A549 treated with ZK216348 at 1 μM for 4 hours (cell line): ENCODE measurements at places on chromosomes 12 and 14. TPM values are rescaled to one million over a fixed set of nuclear protein-coding genes. Genes with fewer than 3 reads are reported as not detected.

LRP10 gene
- 47.8 to 93.1 TPM (median 76.8 TPM) in 5 replicates for total RNA-seq

MIP gene
- not detected in 5 replicates for total RNA-seq

C12orf50 gene
- not detected in 5 replicates for total RNA-seq

SMIM41 gene
- not detected in 5 replicates for total RNA-seq

GRIP1 gene
- 1.4 to 6.6 TPM (median 4.4 TPM) in 5 replicates for total RNA-seq

SMCO2 gene
- 0.18 to 0.36 TPM in 2 of 5 replicates, not detected in the others for total RNA-seq

PTGR2 gene
- 8.0 to 12.6 TPM (median 8.7 TPM) in 5 replicates for total RNA-seq

TRPV4 gene
- 0.07 to 0.18 TPM (median 0.09 TPM) in 5 replicates for total RNA-seq

SRRM4 gene
- not detected in 5 replicates for total RNA-seq

WBP11 gene
- 45.5 to 70.9 TPM (median 48.0 TPM) in 5 replicates for total RNA-seq

DEPDC4 gene
- total RNA-seq: 0.72 to 2.1 TPM (median 1.1 TPM) in 5 replicates

ADCK1 gene
- 5.1 to 6.2 TPM (median 5.7 TPM) in 5 replicates for total RNA-seq

POTEM gene
- total RNA-seq: not detected in 5 replicates

EFS gene
- total RNA-seq: not detected in 5 replicates

ESPL1 gene
- 10.5 to 24.6 TPM (median 22.1 TPM) in 5 replicates for total RNA-seq

C14orf180 gene
- total RNA-seq: not detected in 5 replicates

ELK3 gene
- 41.0 to 75.7 TPM (median 68.2 TPM) in 5 replicates for total RNA-seq

C2CD5 gene
- 9.7 to 14.1 TPM (median 13.5 TPM) in 5 replicates for total RNA-seq

MANSC4 gene
- total RNA-seq: not detected in 5 replicates

CMKLR1 gene
- total RNA-seq: not detected in 5 replicates

MGST1 gene
- 633 to 934 TPM (median 723 TPM) in 5 replicates for total RNA-seq

EIF5 gene
- 197 to 305 TPM (median 284 TPM) in 5 replicates for total RNA-seq

TAS2R10 gene
- 0.19 TPM in 1 of 5 replicates, not detected in the others for total RNA-seq

HEATR5A gene
- 13.8 to 24.4 TPM (median 19.5 TPM) in 5 replicates for total RNA-seq

SLC2A3 gene
- 2.5 to 4.5 TPM (median 3.4 TPM) in 5 replicates for total RNA-seq

KLRC1 gene
- total RNA-seq: 0.09 TPM in 1 of 5 replicates, not detected in the others

PLEKHG7 gene
- total RNA-seq: not detected in 5 replicates

RBM19 gene
- total RNA-seq: 14.3 to 19.4 TPM (median 18.1 TPM) in 5 replicates

FOXG1 gene
- 0.11 to 0.27 TPM (median 0.12 TPM) in 5 replicates for total RNA-seq

OVCH1 gene
- total RNA-seq: not detected in 5 replicates

P2RX7 gene
- not detected in 5 replicates for total RNA-seq

NPFF gene
- total RNA-seq: not detected in 5 replicates

PPP1R13B gene
- 4.0 to 7.2 TPM (median 5.5 TPM) in 5 replicates for total RNA-seq

OR4E2 gene
- not detected in 5 replicates for total RNA-seq

MORN3 gene
- 0.11 to 0.33 TPM (median 0.15 TPM) in 4 of 5 replicates, not detected in the other for total RNA-seq

KLRC2 gene
- total RNA-seq: 0.85 to 2.1 TPM (median 1.4 TPM) in 5 replicates

MYO1H gene
- not detected in 5 replicates for total RNA-seq

RNFT2 gene
- total RNA-seq: 1.2 to 3.3 TPM (median 2.8 TPM) in 5 replicates
